ENCODE measurements at places on chromosomes 1 and 21.
A peak's percentile ranks its signal among the peaks of the same experiment; 100 is the strongest.

GRCh38 chr1:112509660-112510178, 954 bp downstream of the WNT2B start:
- no peak for DNase-seq

DNA sequence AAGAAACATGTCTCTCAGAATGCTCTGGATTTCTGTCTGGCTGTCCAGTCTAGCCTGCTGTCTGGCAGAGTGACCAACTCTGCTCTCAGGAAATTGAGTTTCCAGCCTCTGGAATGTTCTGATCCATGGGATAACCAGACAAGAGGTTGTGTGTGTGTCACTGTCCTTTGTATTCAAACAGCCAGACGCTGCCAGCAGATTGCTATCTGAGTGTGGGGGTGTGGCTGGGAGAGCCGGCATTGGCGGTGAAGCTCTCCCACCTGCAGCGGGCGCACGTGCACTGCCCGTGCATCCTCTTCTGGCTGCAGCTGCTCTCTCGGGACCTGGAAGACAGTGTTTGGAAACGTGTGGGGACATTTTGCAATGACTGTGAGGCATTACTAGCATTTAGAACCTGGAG, 26.1 kb downstream of the PKP1 start:
- peak; percentile 90 for DNase-seq

DNA sequence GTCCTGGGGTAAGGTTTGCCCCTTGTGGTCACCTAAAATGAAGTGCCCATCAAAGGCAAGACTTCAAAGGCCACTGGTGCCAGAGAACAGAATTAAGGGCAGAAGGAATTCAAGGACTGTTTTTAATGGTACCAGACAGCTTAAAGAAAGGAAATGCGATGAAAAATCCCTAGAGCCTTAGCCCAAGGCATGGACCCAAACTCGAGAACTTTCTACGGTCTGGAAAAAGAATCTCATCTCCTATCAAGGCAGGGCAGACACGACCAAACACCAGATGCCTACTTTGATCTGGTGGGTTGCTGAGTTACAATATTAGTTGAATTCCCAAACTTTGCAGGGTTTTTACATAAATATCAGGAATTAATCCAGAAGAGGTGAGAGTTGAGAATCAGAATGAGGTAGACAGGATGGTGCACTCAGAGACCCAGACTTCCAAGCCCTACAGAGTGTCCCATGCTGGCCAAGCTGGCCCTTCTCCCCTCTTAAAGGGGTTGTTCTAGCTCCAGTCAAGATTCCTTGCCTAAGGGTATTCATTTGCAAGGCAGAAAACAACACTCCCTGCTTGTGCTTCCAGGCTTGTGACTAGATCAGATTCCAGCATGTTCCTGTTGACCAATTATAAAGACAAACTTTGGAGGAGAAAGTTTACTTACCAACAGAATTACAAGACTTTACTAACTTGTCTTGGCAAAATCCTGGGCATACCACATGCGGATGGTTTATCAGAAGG, 48.0 kb downstream of the EDN2 start:
- DNase-seq, result no peak

DNA sequence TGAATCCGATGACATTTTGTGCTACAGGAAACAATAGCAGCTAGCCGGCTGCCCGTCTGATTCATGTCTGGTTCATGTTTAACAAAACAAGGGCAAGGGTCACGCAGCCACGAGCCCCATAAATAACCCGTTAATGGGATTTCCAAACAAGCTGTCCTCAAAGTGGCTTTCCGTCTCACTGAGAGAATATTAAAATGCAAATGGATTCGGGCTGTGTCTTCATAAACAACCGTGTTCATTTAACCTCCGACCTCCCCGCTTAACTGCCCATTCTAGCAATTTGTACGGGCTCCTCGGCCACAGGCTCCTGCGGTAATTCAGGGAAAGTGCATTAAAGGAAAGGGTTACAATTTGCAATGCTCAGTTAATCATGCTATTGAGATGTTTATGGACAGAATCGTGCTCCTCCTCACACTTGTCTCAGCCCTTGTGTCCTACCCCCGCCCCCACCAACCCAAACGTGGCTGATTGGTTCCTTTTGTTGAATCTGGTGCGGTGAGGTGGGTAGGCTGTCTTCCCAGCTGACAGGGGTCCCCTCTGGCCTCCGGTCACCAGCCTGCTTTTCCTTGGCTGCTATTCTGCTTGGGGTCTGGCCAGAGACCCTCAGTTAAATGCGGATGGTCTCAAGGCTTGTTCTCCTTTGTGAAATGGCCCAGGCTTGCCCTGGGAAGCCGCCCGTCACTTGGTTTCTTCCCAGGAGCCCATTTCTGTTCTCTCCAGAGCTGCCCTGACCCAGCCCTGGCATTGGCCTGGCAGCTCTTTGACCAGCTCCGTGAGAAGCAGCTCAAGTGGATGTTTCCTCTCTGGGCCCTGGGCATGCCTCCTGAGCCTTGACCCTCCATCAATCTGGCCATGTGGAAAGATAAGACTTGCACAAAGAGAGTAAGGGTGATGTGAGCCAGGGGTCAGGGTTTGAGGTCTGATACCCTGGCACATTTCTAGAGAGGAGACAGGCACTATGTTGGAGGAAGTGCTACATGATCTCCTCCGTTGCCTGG, 200.7 kb upstream of the POU3F1 start:
- DNase-seq, result no peak

DNA sequence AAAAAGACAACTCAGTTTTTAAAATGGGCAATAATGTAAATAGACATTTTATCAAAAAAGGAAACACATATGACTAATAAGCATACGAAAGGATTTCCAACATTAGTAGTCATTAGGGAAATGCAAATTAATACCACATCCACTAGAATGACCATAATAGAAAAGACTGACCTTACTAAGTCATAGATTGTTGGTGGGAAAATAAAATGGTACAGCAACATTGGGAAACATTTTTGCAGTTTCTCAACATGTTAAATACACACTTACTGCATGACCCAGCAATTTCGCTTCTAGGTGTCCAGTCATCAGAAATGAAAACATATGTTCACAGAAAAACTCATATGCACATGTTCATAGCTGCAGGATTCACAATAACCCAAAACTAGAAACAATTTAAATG, 29.9 kb upstream of the SLC44A3 start:
- no peak for DNase-seq

DNA sequence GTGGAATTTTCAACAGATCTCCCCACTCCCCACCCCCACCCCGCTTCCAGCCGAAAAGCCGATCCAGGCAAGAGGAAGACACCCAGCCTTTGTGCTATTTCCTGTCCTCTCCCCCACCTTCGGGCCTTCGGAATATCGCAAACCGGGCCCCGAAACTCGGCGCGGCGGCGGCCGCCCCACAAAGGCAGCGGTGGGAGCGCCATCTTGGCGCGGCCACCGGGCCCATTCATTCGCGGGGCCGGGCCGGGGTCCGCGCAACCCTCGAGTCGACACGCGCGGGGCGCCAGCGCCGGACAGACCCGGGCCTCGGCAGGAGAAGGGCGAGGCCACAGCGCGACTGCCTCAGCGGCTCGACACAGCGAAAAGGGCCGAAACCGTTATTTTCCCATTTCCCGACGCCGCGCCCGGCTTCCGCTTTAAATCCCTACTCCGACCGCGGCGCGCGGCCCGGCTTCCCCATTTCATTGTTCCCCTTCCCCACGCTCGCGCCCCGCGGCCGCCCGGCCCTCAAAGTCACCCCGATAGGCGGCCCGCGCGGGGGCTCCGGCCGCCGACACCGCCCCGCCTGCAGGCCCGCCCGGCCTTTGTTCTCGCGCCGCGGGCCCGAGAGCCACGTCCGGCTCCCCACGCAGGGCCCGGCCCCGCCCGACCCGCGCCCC, 911 bp downstream of the GNB1 start:
- DNase-seq, result no peak

- no peak for DNase-seq
Observed at GRCh38 chr1:23282957-23283356, 61.1 kb downstream of the HNRNPR start.

GRCh38 chr1:197180252-197180878, 33.9 kb upstream of the ASPM start:
- no peak for DNase-seq

GRCh38 chr1:60134716-60135115, 61.1 kb upstream of the C1orf87 start:
- no peak for DNase-seq

GRCh38 chr1:71835442-71835813, 446.9 kb downstream of the NEGR1 start:
- no peak for DNase-seq

- DNase-seq, result no peak
Observed at GRCh38 chr1:2253036-2253796, 25.1 kb downstream of the SKI start.

Data from NCI-H2107 (cell line).